ENCODE measurements at places on chromosomes 5 and 9. TPM values are rescaled to one million over a fixed set of nuclear protein-coding genes. Genes with fewer than 3 reads are reported as not detected.
A peak's percentile ranks its signal among the peaks of the same experiment; 100 is the strongest.

GRCh38 chr5:131413605-131414559 is 150.0 kb downstream of the CDC42SE2 start:
- DNase-seq: no peak

DNA sequence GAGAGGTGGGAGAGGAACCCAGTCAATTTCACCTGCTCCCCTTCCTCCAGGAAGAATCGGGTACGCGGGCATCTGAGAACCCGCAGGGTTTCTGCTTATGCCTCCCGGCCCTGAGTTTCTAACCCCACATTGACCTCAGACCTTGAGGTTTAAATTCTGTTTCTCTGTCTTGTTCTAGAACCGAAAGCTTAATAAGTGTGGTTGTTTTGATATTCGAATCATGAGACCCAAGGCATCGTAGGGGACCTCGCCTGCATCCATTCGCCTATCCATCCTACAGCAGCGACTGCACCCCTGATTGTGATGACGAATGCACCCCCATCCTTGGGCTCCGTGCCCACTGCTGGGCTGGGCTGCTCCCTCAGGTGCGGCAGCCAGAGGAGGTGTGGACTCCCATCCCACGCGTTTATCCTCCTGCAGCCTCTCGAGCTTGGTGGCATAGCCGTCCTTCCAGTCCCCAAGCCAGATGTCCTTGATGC is 80.8 kb upstream of the IER5L start:
- DNase-seq: peak; percentile 33

DNA sequence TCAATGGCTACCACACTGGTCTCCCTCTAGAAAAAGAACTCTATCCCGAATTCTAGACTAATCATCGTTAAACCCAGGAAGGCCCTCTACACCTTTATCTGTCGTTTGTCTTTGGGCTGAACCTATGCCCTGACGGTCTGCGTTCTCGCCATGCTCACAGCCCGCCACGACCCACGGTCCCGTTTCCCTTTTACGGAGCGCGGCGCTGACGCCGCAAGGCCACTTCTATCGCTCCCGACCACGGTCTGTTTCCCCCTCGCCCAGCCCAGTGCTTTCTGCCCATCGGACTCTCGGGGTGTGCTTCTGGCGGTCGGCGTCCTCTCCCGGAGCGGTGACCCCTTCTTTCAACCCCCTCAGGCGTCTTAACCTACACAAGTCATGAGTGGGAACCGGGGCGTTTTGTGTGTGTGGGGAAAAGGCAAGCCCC is 974 bp downstream of the C9orf40 start:
- peak; percentile 35 for DNase-seq

DNA sequence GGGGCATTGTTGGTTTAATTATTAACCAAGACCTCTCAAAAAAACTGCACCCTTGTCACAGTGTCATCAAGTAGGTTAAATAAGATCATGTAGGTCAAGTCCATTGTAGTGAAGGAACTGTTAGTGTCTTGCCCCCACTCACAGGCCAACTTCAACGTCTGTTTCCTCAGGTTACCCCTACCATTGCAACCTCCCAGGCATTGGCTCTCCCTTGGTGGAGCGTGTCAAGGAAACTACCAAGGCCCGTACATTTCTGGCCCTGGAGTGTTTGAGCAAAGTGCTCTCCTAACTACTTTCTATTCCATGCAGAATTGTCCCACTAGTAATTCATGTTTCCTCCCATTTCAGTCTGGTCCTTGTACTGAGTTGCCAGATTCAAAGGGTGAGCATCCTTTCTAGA is 167.5 kb downstream of the MEF2C start:
- DNase-seq: no peak

DNA sequence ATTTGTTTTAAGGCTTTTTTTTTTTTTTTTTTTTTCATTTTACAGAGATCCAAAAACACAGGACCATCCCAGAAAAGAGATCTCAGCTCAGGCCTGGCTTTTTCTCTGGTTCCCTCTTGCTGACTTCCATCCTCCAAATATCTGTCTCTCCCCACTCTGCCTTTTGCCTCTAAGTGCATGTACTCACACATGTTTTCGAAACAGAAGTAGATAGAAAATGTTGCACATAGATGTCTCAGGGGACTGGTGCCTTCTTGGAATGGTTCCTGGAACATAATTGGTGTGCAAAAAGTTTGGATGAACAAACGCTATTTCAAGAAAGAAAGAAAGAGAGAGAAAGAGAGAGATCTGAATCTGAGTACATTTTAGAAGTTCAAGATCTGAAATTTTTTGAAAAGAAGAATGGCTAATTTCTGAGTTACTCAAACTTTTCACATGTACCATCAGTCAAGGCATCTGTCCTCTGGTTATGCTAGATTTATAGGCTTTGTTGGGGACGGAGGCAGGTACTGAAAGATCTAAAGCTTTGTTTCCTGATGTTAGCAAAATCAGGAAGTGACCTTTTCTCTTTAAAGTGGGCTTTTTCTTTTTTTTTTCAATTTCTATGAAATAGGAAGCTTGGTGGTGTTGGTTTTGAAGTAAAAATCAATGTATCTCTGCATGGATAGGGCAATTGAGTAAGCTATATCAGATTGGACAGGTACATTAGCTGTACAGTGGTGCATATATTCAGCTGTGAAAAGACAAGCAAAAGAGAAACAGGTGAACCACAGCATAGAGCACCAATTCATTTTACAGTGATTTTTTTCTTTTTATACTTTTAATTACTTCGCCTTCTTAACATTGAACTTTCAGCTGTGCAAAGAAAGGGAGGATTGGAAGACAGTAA is 8.5 kb upstream of the TNFSF8 start:
- DNase-seq: no peak

- DNase-seq: peak; percentile 88
These were observed 51.0 kb downstream of the IRF1 start for GRCh38 chr5:132439521-132440089.

DNA sequence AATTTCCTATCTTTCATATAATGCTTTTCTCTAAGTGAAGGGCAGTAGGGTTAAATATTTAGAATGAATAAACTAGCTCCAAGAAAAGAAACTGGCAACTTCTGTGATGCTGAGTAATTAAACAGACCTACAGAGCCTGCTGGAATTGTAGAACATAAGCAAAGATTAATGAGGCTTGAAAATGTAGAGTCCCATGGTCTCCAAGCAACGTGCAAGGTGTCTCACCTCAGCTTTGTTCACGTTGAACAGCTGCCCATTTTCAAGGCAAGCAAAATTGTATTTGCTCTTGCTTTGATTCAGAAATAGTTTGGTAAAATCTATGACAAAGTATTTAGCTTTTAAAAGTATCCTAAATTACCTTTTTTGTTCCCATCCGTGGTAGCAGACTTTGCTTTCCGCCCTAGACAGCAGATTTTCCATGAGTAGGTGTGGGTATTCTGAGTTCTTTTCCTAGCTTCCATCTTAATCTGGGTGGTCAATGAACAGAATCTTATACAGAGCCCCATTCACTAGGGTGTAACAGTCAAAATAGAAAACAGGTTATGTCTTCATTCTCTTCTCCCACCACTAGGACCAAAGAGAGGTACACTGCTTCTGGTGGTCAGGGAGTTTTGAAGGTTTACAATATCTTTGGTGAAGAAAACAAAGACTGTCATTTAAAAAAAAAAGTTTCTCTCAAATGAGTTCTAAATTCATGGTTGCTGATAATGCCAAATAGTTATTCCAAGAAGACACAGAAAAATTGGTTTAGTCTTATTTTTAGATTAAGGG is 52.1 kb upstream of the TYRP1 start:
- DNase-seq: no peak

- DNase-seq: no peak
These were observed 16.6 kb downstream of the OTULINL start for GRCh38 chr5:14598225-14598624.

- no peak for DNase-seq
These were observed 33.9 kb upstream of the FOXB2 start for GRCh38 chr9:76985581-76985980.

DNA sequence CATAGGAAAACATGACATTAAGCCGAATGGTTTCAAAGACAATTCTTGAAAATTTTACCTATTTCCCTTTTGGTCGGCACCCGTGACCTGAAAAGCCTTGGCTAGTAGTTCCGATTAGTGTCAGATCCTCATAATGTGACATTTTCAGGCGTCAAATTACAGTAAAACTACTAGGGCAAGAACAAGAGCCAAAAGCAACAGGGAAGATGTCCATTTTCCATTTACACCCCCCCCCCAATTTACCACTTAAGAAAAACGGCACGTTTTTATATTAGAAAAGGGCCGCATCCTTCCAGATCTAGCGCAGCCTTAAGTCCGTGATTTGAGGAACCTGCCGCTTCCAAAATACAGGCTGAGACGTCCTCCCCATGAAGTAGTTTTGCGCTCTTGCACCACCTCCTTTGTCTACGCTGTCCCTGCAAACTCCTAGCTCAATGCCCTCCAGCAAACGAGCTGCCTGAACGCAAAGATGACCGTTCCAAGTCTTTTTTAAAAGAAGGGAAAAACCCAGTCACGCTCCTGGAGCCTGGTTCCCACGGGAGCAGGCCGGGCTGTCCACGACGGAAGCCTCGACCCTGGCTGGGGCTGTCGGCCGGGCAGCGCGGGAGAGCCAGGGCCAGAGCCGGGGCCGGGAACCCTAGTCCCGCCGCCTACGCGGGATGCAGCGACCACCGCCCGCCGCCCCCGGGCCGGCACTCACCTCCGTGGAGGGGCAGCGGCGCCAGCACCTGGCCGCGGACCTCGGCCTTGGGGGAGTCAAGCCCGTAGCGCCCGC is 616 bp downstream of the RNF130 start:
- peak; percentile 64 for DNase-seq

DNA sequence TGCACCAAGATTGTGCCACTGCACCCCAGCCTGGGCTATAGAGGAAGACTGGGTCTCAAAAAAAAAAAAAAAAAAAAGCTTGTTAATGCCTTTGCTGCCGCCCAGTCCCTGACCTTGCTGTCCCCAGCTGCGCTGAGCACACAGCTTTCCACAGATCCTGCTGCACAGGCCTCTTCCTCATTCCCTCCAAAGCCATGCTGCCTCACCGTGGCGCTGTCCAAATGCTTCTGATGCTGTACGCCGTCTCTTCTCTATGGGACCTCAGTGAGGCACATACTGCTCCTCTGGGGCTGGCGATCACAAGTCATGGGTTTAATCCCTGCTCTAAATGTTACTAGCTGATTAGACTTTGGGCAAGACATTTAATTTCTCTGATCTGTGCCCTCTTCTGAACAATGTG is 234.1 kb downstream of the FBXL7 start:
- no peak for DNase-seq

DNA sequence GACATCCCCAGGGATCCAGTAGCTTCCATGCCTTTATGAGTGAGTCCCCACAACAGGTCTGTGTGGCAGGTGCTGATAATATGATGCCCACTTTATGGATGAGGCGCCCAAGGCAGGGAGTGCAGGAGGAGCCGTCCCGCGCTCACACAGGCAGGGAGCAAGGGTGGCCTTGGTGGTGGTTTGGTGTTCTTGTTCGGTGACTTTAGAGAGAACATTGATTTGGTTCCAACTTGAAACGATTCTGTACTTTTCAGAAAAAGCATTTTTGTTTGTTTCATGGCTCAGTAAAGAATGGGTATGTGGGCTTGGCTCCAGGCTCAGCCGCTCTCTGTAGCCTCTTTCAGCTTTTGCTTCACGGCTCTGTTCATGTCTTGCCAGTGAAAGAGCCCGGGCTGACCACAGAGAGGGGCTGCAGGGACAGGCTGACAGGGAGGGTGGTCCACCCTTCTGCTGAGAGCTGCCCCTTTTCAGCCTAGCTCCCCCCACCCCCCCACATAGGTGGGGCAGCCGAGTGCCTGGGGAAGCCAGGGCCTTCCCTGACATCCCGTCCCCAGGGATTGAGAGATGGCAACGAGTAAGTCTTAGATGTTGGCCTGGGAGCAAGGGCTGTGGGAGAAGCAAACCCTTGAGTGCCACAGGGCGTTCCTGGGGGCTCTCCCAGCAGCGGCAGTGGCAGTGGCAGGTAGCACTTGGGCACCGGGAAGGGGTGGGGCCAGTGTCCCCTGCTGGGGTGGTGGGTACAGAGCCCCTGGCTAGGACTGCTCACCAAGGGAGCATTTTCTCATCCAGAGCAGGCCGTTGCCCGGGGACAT is 28.0 kb downstream of the NCS1 start:
- no peak for DNase-seq

GRCh38 chr9:14260101-14260500 is 53.8 kb downstream of the NFIB start:
- no peak for DNase-seq

DNA sequence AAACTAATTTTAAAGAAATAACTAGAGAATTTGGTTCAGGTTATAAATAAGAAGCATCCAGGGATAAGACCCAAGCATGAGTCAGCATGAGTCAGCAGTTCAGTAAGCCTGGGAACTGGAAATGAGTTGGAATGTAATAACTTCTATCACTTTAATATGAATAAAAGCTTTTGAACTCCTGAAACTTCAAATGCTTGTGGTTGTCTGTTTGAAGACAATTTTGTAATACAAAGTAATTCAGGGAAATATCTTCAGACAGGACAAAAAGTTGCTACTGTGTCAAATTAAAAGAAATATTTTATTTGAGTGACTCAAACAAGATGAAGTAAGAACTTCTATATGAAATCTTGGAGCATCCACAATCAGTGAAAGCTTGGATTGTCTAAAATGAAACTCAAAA is 331.2 kb upstream of the DAB2 start:
- peak; percentile 86 for DNase-seq

DNA sequence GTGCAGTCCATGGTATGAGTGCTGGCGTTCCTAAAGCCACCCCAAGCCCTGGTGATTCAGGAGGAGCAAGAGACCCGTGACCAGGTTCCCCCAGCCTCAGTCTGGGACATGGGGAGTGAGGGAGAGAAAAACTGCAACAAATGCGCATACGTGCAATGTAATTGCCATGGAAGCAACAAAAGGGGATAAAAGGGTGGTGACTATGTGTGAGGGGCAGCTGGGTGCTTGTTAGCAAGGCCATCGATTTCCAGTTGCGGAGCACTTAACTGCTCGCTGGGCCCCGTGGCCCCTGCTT is 709 bp upstream of the SH3PXD2B start:
- no peak for DNase-seq

DNA sequence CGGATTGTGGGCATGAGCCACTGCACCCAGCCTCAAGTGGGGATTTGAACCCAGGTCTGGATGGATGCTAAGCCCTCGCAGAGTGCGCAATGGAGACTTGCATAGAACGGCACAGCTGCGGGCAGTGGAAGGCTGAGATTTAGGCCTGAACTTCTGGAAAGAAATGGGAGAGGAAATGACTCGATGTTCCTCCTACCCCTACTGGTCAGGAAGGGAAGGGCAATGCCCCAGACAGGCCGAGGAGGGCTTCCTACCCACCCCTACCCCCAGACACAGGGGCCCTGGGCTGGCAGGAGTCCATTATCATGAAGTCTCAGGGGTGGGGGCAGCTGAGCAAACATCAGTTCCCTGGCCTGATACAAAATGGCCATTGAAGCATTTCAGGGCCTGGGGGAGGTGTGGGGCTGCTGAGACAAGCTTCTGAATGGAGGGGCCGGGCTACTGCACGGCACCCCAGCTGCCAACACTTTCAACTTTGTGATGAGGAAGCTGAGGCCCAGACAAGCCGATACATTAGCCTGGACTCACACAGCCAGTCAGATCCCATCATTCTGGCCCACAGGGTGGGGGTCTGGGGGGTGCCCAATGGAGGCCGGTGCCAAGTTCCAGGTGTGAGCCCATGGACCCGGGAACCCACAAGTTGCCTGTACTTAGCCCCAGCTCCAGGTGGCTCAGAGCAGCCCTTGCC is 13.5 kb upstream of the WDR38 start:
- DNase-seq: no peak

FTMT gene
- total RNA-seq: not detected
